ENCODE measurements at places on chromosomes 7 and 10.

DNA sequence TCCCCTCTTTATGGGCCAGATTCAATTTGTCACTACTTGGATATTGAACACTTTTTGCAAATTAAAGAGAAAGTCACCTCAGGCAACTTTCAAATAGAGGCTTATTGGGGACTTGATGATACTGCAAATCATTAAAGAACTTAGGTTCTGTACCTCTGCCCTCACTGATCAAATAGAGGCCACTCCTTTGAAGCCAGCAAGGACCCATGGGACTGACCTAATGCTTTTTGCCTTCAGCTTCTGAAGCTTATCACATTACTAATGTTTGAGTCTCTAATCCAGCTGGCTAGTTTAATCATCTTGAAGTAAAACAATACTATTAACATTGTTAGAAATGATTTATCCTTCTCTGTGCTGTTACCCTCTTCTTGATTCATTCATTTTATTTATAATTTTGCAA is 93.0 kb upstream of the ZNF800 start:
- DNase-seq, result no peak

DNA sequence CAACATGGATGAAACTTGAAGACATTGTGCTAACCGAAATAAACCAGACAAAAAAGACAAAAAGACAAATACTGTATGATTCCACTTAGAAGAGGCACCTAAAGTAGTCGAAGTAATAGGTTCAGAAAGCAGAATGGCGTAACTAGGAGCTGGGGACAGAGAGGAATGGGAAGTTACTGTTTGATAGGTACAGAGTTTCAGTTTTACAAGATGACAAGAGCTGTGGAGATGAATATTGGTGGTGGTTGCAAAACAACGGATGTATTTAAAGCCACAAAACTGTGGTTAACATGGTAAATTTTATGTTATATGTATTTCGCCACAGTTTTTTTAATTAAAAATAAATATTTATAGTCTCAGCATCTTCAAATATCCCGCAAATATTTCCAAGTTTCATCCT is 64.1 kb upstream of the DIP2C start:
- no peak for DNase-seq

- no peak for DNase-seq
Measured at GRCh38 chr7:151038951-151039849, 9.1 kb upstream of the ASIC3 start.

DNA sequence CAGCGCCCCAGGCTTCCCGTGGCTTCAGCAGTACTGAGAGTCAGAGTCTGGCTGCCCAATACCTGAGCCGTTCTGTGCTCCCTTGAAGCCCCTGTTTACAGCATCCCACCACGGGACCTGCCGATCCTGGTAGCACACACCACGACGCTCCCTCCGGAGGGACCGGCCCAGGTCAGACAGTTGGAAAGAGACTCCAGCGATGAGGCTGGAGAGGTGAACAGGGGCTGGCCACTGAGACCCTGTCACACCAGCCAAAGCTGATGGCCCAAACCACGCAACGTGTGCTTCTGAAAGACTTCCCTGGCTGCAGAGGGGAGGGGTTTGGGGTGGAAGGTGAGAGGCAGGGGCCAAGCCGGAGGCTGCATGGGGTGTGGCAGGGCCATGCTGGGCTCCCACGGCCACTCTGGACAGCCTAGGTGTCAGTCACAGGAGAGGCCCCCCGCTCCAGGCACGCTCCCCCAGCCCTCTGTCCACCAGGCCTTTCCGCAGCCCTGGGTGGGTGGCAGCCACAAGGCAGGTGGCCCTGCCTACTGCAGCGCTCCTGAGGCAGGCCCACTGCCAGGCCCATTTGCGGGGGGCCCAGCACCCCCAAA is 140.2 kb upstream of the CHST15 start:
- no peak for DNase-seq

GRCh38 chr10:2839081-2839725 is 228.1 kb upstream of the PFKP start:
- peak; percentile 58 for DNase-seq

DNA sequence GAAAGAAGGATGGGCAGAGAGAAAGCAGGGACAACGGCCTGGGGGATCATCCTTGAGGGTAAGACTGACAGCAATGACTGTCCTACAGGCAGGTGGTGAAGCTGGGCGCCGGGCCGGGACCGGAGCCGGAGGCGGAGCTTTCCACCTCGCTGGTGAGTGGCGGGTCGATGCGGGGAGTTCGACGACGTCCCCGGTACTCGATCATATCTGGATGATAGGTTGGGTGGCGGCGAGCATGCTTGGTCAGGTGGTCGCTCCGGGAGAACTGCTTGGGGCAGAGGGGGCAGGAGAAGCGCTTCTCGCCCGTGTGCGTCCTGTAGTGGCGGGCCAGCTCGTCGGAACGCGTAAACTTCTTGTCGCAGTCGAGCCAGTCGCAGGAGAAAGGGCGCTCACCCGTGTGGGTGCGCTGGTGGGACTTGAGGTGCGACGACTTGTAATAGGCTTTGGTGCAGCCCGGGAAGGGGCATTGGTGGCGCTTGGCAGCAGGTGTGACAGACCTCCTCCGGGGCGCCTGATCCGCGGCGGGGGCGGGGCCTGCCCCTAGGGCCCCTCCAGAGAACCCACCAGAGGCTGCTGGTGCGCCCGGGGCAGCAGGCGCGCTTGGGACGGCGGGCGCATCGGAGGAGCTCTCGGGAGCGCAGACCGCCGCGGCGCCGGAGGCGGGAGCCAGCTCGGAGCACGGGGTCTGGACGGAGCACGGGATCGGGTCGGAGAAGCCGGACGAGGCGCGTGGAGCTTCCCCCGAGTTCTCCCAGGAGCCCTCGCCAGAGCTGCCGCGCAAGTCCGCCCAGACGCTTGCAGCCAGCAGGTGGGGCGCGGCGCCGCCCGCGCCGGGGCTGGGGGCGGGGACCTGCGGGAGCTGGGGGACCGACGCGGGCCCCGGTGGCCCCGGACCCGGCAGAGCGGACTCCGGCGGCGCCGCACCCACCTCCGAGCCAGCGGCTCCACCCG is 752 bp downstream of the KLF14 start:
- DNase-seq, result peak; percentile 83

DNA sequence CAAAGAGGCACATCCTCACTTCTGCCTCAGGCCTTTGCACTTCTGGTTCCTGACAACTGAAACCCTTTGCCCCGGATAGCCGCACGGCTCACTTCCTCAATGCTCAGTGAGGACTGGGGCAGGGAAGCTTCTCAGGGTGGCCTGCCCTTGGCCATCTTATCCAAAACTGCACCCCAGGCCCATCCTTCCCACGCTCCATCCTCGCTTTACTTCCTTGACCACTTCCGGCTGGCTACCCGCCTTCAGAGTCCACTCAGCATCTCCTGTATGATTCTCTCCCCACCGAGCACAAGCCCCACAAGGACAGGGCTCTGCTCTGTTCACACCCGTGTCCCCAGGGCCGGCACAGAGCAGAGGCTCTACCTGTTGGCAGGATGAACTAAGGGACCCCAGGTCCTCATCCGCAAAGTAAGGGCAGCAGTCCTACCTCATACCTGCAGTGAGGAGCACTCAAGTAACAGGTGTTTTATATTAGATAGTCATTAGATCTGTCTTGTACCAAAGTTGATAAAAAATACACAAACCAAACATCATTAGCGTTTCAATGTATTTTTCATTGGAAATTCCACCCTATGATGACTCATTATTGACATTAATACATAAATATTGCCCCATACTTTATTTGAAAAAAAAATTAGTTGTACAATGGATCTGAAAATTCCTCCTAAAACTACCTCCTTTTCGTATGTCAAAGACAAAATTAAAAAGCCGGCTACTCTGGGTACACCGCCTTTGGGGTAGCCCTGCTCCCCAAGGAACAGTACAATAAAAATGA is 35.0 kb downstream of the GNA12 start:
- DNase-seq, result no peak

- peak; percentile 57 for DNase-seq
Measured at GRCh38 chr7:152336754-152337368, 98.9 kb downstream of the KMT2C start.

GRCh38 chr7:4655311-4655710 is 26.8 kb upstream of the FOXK1 start:
- DNase-seq, result no peak

DNA sequence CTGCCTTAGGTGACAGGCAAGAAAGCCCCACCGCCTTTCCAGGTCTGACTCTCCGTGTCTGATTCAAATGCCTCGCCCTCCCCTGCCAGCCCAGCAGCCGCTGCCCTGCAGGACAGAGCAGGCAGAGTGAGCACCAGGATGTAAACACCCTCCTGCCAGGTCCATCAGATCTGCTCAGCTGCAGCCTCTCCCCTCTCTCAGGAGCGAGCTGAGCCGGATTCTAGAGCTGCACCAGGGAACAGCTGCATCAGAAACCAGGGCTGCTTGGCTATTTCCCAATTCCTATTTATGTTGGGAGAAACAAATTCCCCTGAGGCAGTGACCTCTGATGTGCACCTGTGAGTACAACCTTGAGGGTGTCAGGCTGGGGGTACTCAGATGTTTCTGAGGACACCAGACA is 121.5 kb upstream of the ZMIZ1 start:
- DNase-seq, result no peak

DNA sequence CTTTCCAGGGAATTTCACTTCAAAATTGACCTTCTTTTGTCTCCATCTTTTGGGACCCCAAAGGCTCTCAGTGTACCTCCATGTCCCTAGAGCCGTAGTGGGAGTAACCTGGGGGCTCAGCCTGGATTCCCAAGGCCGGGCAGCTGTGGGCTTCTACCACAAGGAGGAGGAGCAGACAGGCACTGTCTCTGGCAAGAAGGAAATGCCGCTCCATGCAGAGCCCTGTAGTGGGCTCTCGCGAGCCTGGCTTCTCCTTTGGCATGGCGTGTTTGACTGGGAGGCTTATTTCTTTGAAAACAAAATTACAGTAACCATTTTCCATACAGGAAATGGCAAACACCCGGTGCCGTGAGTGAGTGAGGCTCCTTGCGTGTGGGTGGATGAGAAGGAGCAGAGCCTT is 76.8 kb upstream of the FAM180A start:
- no peak for DNase-seq

GRCh38 chr7:157684157-157684908 is 347.5 kb downstream of the DNAJB6 start:
- no peak for DNase-seq

DNA sequence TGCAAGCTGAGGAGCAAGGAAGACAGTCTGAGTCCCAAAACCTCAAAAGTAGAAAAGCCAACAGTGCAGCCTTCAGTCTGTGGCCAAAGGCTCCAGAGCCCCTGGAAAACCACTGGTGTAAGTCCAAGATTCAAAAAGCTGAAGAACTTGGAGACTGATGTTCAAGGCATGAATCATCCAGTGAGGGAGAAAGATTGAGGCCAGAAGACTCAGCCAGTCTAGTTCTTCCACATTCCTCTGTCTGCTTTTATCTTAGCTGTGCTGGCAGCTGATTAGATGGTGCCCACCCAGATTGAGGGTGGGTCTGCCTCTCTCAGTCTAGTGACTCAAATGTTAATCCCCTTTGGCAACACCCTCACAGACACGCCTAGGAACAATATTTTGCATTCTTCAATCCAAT is 20.1 kb upstream of the MDFIC start:
- no peak for DNase-seq

GRCh38 chr10:88117869-88118632 is 254.6 kb downstream of the PTEN start:
- DNase-seq, result peak; percentile 33

DNA sequence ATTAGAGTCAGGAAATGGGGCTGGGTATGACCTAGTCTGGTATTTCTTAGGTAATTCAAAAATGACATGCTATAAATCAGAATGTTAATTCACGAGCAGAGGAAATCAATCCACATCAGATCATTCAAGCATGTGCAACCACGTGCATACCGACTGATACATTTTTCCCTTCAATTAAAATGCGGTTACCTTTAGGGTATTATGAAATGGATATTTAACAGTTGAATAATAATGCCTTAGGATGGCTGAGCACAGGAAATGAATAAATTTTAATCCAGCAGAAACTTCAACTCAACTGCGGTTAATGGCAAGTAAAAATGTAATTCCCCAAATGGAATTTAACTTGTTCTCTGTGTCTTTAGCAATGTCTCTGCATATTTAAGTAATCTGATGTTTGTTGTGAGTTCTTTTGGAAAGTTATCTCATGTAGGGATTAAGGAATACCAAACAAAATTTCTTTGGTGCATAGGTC is 9.2 kb downstream of the CPA2 start:
- no peak for DNase-seq

DNA sequence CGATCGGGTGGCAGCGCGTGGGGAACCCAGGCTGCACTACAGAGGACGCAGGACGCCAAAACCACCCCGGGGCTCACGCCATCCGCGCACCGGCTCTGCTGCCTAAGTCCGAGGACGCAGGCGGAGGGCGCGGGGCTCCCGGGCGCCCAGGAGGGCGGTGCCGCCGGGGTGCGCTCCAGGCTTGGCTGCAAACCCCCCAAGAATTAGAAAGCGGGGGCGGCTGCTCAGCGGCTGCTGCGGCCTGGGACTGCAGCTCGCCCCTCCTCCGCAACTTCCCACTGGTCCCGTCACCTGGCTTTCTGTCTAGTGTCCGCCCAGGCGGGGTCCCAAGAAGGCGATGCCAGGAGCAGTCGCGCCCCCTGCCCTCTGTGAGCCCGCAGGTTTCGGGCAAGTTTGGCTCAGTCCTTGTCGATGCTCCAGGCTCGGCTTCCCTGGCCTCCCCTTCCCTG is 1.7 kb upstream of the POU6F2 start:
- DNase-seq, result peak; percentile 38

DNA sequence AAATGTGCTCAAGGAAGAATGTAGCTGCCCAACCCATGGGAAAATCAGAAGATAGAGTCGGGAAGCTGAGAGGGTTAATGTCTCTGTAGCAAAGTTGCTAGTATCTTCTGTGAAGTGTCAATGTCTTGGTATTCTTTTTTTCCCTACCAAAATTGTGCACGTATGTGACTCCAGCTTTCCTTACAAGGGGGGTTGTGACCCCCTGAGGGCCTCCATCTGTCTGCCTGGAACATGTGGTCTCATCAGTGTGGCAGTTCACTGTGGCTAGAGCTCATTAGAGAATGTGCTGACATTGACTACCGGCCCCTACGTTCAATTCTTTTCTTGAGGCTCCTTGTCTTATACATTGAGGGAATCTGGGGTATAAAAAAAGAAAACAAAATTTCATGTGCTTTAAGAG is 725.2 kb upstream of the CELF2 start:
- no peak for DNase-seq

DNA sequence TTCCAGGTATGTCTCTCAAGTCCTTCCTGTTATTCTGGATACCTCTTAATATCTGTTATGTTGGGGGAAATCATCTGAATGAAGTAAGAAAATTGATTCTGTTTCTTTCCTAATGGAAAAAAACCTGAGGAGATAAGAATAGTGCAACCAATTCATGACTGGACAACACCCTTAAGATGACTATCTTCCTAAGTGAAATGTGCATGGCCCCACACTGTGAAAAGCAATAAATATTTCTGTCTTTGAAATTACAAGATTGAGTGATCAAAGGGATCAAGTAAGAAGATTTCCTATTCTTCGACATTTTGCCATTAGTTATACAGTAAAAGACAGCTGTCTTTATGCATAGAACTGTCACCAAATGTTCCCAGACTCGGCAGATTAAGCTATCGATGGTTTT is 73.9 kb downstream of the CHCHD3 start:
- DNase-seq, result no peak

- no peak for DNase-seq
Measured at GRCh38 chr7:1934017-1934416, 263.9 kb downstream of the ELFN1 start.

GRCh38 chr10:79020015-79020491 is 48.7 kb upstream of the ZMIZ1 start:
- no peak for DNase-seq

All from D341Med (cell line).